Activated CD8-positive, alpha-beta memory T cell treated with anti-CD3 and anti-CD28 coated beads, Interleukin-2, amount 50 U/mL, for 48 hours (primary cell): ENCODE measurements at places on chromosomes 7 and 10.
A peak's percentile ranks its signal among the peaks of the same experiment; 100 is the strongest.

DNA sequence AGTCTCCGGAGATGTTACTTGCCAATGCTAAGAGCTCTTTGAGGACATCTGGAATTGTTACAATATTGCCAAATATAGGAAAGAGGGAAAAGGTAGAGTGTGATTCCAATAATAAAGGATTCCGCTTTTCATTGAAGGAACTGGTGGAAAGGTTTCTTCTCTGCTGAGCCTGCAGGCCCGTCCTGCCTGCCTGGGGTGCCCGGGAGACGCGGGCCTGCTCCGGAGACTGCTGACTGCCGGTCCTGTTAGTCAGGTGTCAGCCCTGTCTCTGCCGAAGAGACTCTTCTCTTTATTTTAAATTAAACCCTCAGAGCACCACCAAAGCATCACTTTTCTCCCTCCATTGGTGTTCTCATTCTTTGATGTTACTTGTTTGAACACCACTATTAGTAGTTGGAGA is 2.2 kb downstream of the EGFR start:
- DNase-seq: no peak

DNA sequence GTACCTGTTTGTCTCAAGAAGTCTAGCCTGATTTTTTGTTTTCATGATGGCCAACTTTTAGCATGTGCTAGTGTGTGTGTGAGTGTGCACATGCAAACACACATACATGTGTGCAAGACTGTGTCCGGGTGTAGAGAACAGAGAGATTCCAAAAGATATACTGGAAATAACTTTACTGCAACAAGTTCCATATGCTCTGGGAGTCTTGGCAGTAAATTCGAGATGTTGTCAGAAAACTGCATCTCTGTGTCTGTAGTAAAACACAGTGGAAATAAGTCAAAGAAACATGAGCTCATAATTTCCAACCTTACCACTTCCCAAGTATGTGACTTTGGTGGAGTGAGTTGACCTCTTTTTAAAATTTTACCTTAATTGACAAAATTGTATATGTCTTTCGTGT is 950.8 kb upstream of the C7orf33 start:
- no peak for DNase-seq

- DNase-seq: no peak
Measured at GRCh38 chr10:85047170-85047834, 718.9 kb downstream of the CCSER2 start.

DNA sequence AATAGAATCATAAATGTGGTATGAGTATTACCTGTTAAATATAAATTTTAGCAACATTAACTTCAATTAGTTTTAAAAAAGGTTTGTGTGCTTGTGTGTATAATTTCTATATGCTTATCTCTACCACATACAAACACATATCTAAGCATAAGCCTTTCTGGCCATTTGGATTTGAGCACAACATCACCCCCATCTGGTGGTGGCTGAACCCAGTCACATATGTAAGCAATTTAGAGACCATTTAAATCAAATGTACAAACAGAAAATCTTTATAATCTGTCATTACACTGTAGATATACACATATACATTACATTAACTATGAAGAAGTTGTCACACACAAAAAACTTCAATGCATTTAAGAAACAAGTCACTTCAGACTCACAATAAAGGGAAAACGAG is 31.7 kb downstream of the GPR22 start:
- DNase-seq: no peak

DNA sequence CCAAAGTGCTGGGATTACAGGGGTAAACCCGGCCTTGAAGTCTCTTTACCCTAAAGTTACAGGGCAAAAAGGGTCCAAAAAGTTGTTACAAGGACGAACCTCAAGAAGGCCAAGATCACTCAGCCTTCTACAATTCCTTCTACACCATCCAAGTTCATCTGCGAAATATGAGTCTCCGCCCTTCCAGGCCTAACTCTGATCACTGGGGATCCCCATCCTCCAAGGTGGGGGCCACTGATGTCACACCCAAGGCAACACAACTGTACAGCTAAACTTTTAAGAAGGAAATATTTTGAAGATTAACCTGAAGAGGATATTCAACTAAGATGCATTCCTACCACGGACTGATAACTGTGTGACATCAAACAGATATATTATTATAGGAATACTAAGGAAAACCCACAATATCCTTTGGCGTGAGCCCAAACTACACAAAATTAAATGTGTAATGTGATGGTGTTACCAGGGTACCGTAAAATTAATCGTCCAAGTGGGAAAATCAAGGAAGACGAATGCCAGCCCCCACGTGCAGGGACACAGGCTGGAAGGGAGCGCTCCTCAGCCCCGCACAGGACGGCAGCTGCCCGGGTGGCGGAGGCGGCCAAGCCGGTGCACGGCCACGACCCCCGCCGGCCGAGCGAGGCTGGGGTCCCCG is 1.0 kb downstream of the PAXIP1 start:
- no peak for DNase-seq

DNA sequence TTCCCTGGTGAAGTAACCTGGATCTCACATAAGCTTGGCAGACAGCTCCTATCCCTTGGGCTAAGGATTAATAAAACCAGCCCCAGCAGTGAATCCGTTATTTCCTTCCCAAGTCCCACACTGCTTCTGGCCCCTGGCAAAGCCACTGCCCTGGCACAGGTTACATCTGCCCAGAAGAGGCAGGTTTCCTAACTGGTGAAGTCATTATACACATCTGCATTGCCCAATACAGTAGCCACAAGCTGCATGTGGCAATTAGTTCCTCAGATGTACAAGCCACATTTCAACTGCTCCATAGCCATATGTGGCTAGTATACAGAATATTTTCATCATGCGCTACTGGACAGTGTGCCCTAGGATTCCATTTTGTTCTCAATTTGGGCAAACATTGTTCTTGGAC is 273.0 kb downstream of the GRM8 start:
- no peak for DNase-seq

- no peak for DNase-seq
Measured at GRCh38 chr7:7385421-7385820, 150.3 kb downstream of the COL28A1 start.

- DNase-seq: peak; percentile 57
Measured at GRCh38 chr7:27172315-27172774, 1.8 kb downstream of the HOXA10 start.

DNA sequence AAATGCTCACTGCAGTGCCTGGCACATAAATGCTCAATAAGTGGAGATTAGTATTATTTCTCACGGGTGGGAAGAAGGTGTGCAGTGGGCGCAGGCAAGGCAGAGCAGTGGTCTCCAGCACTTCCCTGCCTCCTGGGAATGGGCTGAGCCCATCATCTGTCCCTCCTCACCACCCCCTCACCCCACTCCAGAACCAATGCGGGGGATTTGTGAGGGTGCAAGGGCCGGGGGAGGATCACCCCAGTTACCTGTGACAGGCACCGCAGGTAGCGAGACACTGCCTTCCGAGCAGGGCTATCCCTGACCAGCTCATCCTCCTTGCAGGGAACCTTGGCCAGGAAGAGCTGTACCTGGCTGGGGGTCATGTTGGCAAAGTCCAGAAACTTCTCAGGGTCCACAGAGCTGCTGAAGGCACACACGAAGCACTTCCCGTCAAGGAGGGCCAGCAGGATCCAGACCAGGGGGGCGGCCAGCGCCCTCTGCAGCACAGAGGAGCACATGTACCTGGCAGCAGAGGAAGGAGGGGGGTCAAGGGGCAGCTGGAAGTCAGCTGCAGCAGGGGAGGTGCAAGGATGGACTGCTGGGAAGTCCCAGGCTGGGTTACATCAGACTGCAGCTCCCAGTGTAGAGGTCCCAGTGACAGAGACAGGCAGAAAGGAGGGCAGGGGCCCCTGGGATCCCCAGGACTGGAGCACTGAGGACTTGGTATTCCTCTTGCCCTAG is 2.8 kb downstream of the CALHM3 start:
- DNase-seq: no peak

DNA sequence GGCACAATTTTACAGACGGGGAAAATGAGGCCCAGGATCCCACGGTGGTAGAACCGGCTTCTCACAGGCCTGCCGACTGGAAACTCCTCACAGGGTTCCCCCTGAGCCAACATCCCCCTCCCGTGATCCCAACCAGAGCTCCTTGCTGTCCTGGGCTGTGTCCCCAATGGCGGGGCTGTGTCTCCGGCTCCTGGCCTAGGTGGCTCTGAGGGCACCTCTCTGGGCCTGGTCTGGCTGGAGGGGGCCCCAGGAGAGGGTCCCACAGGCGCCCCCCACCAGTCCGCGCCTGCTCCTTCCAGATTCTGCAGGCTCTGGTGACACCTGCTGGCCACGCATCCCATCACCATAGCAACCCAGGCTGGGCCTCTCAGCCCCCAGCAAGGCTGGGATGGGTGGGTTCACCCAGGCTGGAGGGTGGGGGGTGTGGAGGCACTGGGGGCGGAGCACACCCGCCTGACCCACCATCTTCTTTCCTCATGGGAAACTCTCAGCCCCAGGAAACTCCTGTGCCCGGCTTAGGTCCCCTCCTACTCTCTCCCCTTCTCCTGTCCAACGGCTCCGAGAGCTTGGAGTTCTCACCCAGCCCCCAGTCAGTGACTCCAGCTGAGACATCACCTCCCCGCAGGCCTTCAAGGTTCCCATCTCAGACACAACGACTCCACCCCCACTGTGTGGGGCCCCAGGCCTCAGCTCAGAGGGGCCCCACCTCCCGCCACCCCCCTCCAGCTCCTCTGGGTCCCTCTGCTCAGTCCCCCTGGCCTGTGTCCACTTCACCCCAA is 27.1 kb upstream of the TNRC18 start:
- peak; percentile 62 for DNase-seq

GRCh38 chr10:27614776-27615175 is 110.7 kb downstream of the RAB18 start:
- no peak for DNase-seq

DNA sequence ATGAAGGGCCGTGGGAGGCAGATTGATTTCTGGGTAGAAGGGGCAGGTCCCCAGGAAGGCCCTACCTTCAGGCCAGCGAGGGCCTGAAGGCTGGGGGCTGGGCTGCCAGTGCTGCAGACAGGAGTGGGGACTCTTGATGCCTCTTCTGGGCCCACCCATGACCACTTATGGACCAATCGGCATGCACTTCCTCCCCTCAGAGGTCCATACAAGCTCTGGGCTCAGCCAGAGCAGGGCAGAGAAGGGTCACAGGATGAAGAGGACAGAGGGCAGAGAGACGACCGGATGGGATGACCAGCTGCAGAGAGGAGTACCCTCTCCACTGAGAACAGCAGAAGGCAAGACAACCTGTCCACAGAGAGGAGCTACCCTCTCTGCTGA is 120.1 kb downstream of the DYNC2I1 start:
- no peak for DNase-seq

GRCh38 chr7:142771353-142771723 is 568 bp downstream of the PRSS2 start:
- no peak for DNase-seq

DNA sequence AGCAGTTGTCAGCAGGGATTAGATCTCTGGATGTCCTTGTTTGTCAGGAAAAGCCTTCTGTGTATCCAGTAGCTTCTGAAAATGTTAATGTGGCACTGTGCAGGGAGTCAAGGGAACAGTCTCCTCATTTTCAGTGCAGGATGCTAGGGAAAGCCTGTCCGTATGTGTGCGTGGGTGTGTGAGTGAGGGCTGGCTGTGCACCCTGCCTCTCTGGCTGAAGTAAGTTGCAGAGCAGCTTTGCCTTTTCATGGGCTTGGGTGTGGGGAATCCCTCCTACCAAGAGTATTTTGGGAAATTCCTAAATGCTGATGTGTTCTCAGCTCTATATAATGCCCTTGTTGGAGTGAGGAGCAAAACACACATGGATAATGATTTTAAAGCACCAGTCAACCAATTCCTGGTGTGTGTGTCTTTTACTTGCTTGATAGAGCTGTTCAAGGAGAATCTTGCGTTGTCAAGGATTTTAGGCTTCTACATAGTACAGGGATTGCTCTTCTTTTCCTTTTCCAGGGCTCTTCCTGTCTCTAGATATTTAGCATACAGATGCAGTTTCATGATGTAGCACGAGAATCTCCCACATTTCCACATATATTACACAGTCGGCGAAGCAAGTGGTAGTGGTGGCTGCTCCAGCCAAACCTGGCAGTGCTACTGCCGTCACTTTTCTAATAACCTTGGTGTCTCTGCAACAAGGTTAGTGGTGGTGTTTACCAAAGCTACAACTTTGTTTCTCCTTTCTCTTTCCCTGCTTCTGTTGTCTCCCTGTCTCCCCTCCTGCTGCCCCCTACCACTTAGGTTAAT is 92.8 kb downstream of the MCU start:
- DNase-seq: no peak

GRCh38 chr10:72567421-72567820 is 58.5 kb downstream of the MICU1 start:
- DNase-seq: no peak

DNA sequence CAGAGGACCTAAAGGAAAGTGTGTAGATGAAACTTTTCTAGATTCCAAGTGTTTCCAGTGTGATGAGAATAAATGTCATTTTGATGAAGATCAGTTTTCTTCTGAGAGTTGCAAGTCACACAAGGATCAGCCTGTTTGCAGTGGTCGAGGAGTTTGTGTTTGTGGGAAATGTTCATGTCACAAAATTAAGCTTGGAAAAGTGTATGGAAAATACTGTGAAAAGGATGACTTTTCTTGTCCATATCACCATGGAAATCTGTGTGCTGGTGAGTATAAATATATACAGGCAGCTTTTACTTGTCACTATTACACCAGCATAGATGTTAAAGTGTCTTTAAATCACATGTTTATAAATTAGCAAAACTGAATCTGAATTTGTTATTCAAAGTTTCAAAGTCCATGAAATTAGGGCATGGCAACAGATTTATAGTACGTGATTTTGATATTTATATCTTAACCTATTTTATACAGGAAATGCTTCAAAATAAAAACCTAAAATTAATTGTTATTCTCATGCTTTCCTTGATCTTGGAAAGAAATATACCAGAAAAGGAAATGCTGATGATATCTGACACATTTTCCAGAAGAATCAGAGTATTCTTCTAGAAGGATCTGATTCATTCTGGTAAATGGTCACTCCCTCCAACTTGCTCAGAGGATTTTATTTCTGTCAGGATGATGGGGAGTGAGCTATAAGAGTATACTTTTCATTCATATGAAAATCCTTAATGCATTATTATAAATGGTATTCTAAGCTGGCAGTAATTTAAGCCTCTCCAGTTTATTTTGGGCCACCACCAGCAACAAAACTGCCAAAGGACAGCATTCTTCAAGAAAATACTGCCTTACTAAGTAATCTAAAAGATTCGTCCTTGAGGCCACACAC is 71.4 kb downstream of the ITGB8 start:
- DNase-seq: no peak

- DNase-seq: no peak
Measured at GRCh38 chr7:141952461-141952860, 5.7 kb upstream of the CLEC5A start.

DNA sequence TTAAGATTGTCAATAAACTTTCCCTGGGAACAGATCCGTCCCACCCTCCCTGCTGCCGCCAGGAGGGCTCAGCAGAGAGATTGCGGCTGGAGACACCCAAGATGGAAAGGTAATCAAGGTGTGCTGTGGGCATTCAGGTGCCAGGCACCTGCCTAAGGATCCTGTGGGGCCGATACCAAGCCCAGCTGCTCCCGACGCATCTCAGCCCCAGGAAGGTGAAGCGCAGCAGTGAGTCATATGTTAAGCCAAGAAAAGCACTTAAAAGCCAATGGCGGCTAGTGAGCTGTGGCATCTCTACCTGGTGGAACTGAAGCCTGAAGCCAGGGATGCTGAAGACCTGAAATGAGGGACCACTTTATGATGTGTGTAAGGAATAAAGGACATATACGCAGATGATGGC is 6.1 kb downstream of the WDR86 start:
- DNase-seq: no peak

GRCh38 chr10:21689881-21690280 is 155.8 kb downstream of the MLLT10 start:
- DNase-seq: no peak

- DNase-seq: peak; percentile 51
Measured at GRCh38 chr10:14543904-14544210, 213.1 kb upstream of the FRMD4A start.

GRCh38 chr7:2104716-2105115 is 128.0 kb downstream of the MAD1L1 start:
- no peak for DNase-seq
